Activated CD4-positive, alpha-beta T cell treated with anti-CD3 and anti-CD28 coated beads for 36 hours (primary cell): ENCODE measurements at places on chromosomes 4 and X.

DNA sequence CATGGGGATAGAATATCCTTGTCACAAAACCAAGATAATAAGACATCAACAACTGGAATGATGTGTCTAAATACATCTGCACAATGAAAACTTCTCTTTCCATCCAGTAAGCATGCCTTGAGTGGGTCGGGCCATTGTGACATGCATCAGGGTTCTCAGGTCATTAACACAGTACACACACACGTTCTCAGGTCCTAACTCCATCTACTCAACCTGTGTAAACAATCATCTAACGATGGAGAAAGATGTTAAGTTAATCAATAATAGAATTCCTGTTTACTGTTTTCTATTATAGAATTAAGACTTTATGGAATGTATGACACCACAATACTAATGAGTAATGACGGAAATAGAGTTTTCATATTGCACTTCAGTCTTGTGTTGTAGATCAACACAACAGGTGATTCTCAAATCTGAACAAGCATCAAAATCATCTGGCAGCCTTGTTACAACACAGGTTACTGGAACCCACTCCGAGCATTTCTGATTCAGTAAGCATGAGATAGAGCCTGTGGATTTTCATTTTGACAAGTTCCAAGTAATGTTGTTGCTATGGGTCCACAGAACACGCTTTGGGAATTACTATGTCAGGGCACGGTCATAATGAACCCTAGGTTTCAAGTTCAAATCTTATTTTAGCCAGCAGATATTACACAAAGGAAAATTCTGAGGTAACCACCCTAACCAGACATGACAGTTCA is 315.8 kb upstream of the TEX13C start:
- peak; percentile 12 for DNase-seq

- DNase-seq, result no peak
These were observed 3.7 kb downstream of the IL13RA2 start for GRCh38 chrX:115013705-115014104.

DNA sequence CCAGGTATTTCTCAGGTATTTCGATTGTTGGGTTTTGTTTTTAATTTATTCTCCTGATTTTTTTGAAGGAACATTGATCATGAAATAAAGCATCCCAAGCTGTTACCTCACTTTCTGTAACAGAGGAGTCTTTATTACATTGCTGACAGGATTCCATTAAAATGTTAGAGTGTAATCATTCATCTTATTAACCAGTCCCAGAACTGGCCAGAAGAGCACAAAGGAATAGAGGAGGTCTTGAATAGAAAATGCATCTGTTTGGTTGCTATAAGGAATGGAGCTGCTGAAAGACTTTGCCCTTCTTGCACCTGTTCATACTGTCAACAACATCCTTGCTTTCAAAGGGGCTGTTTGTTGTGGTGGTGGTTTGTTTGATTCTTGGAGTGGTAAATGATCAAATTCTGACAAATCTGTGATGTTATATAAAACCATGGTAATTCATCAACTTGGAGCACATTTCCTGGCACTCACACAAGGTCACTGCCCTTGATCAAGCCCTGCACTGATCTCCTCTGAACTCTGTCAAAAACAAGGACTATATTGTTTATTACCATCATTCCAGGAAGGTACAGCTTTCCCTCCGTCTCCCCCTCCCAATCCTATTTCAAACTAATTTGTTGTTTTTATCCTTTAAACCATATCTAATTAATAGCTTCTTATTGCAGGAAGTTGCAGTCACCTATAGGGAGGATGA is 215.8 kb downstream of the PCDH19 start:
- DNase-seq, result no peak

DNA sequence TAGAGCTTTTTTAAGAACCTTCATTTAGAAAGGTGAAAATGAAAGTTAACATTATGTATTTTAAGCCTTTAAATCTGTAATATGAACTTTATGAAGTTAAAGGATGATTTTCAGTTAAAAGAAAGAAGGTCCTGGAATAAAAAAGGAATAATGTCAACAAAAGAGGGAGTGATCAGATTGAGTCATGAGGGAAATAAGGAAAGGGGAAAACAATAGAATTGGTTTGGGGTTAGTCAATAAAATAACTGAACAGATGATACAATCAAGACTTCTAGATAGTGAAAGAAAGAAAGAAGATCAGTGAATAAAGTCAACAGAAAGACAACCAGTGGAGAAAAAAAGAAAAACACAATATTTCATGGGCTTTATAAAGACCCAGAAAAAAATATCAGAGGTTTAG is 291.6 kb upstream of the ARSJ start:
- no peak for DNase-seq
